ENCODE measurements at places on chromosomes 2 and 18.

DNA sequence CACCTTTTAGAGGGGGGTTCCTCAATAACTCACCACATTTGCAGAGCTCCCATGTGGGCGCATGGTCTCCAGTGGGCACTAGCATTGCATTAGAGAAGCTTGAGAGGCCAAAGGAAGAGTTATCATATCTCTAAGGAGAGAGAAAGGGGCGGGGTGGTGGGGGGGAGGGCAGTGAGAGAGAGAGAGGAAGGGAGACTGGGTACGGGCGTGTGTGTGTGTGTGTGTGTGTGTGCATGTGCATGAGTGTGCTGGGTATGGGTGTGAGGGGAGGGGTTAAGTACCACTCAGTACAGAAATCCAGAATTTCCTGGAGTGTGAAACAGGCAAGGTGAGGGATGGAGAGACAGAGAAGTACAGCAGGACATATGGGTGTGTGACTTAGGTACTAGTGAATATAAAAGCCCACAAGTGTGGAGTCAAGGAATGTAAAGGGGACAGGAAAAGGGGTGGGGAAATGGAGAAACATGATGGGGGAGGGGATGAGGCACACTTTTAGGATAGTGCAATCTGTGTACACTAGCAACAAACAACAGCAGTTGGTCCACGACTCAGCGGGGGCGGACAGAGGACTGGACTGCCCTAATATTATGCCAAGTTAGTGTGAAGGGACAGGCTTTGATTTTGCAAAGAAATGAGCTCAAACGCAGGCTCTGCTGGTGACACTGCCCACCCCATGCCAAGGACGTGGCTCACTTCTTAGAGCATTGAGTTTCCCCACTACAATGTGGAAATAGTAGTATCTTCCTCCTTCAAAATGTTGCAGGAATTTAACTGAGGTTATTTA lies 91.3 kb downstream of the SPRED2 start:
- DNase-seq = no peak

- no peak for DNase-seq
Observed at GRCh38 chr2:45706033-45706432, 54.6 kb downstream of the PRKCE start.

DNA sequence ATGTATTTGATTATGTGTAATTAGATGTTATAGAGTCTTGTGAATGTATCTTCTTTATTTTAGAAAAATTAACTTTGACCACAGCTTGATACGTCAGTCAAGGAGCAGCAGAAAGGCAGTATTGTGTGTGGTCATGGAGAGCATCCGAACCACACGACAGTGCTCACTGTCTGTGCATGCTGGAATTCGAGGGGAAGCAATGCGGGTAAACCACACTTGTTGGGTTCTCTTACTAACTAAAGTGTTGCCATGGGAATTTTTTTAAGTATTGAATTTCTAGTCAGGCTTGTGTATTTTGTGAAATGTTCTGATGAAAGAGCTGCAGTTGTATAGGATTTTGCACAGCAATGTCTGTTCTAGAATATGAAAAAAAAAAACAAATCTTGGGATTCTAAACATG lies 4.8 kb downstream of the PJVK start:
- no peak for DNase-seq

DNA sequence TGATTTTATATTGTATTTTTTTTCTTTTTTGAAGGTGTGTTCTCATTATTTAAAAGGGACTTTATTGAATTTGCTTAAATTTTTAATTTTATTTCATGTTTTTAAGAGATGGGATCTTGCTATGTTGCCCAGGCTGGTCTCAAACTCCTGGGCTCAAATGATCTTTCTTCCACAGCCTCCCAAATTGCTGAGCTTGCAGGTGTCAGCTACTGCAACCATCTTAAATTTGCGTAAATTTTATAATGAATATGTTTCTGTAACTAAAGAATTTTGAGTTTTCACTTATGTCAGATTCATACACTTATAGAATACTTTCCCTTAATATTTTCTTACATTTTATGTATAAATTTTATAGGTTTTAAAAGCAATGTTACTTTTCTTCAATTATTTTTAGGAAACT lies 157.8 kb downstream of the ZNF804A start:
- no peak for DNase-seq

Measured in hypothalamus (tissue), 51 donors.